Gastrocnemius medialis (tissue), 4 donors: ENCODE measurements at places on chromosomes 1 and 21. TPM values are rescaled to one million over a fixed set of nuclear protein-coding genes. Genes with fewer than 3 reads are reported as not detected.

GRCh38 chr1:204001166-204001901 lies 71.6 kb upstream of the SOX13 start:
- DNase-seq: no peak

DNA sequence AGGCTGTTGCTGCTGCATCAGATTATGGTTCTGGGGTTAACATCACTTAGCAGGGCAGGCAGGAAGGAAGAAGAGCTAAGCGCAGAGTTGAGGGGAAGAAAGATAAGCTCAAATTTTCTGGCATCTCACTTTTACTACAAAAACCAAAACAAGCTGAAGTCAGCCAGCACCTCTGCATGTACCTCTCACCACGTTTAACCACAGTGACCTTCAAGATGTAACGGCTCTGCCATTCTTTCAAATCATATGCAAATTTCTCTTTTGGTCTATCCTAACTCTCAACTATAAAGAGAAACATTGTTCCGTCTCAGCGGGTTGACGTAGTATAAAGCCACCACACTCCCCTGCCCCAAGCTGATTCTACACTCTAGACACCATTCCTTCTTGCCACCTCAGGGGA lies 154.4 kb downstream of the OMA1 start:
- DNase-seq: no peak

DNA sequence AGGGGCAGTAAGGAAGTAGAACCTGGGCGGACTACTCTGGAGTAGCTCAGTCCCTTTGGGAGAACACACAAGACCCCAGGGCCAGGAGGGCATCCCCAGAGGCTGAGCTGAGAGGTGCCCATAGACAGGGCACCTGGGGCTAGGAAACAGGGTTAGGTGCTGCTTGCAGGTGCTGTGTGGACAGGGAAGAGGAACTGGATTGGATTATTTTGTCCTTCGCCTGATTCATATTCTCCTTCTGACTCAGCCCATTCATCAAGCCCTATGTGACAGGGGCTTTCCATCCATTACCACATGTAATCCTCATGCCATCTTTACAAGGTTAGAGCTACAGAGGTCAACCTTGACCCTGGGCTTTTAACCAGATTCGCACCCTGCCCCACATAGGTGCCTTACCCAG lies 183.9 kb downstream of the C1orf94 start:
- DNase-seq: no peak

DNA sequence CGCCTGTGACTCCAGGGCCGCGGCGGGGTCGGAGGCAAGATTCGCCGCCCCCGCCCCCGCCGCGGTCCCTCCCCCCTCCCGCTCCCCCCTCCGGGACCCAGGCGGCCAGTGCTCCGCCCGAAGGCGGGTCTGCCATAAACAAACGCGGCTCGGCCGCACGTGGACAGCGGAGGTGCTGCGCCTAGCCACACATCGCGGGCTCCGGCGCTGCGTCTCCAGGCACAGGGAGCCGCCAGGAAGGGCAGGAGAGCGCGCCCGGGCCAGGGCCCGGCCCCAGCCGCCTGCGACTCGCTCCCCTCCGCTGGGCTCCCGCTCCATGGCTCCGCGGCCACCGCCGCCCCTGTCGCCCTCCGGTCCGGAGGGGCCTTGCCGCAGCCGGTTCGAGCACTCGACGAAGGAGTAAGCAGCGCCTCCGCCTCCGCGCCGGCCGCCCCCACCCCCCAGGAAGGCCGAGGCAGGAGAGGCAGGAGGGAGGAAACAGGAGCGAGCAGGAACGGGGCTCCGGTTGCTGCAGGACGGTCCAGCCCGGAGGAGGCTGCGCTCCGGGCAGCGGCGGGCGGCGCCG lies at the start of gene SIM2:
Gene SIM2 (plus strand): TSS at position 135 of the 565 bp plus-strand sequence. CDS start 632 bp downstream, outside the sequence.
- no peak for DNase-seq

- no peak for DNase-seq
Observed at GRCh38 chr1:238257018-238257621, 366.4 kb upstream of the ZP4 start.

DNA sequence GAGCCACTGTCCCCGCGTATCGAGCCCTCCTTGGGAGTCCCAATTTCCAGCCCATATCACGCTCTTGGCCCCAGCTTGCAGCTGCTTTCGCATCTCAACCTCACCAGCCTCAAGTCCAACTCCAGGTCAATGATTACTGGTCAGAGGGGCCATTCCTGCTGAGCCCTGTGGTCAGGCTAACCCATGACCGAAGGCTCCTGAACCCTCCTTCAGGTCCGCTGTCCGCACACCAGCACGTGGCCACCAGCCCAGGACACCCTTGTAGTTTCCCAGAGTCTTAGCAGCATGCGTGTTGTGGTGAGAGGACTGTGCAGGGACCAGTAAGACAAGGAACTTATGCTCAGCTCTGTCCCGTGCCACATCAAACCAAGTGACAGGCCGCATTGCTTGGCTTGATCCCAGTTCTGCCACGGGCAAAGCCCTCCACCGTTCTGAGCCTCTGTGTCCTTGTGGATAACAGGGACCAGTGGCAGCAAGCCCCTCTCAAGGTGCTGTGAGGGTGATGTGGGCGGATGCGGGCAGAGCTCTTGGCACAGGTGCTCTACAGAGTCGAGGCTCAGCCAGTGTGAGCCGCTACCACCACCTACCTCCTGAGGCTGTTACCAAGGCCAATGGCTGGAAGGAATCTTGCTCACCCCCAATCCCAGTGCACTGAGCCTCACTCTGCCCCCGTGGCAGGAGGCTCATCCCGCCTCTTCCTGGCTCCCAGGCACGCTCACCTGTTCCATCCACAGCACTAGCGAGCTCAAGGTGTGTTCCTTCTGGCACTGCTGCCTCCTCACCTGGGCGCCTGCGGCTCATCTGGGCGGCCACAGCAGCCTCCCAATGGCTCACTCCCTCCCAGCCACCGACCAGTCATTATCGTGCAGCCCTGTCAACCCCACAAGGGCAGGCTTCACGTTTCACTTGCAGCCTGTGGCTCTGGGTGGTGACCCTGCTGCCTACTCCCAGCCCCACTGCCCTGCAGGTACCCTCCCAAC lies 20.4 kb downstream of the KRTAP10-1 start:
- no peak for DNase-seq

DNA sequence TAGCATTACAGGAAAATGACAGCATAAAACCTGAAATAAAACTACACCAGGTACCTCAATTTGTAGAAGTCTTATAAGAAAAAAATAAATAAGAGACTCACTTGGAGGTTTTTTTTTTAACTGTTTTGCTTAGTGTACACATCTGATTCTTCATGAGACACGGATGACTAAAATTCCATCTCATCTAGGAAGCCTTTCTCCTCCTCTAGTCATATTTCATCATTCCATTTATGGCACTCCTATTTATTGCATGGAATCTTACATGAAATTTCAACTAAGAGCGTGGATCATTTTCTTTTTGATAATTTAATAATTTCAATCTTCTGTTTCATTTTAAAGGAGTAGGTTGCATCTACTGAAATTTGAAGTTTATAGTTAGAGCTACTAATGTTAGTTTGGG lies 1.6 kb upstream of the PTGS2 start:
- DNase-seq: no peak

GRCh38 chr21:38325216-38325615 lies 68.4 kb downstream of the KCNJ15 start:
- DNase-seq: no peak

GRCh38 chr1:9850442-9851162 lies 26.8 kb upstream of the CLSTN1 start:
- DNase-seq: no peak

Gene FCRL5
- not detected for total RNA-seq

Gene EFNA1
- total RNA-seq: 12.6 TPM

Gene LEFTY1
- total RNA-seq: 0.97 TPM

Gene EPHA8
- total RNA-seq: not detected

Gene TPM3
- total RNA-seq: 3,699 TPM

Gene RFX5
- total RNA-seq: 24.0 TPM

Gene VAV3
- 12.1 TPM for total RNA-seq

Gene HSD3B1
- not detected for total RNA-seq
